ENCODE measurements at places on chromosomes 3 and 15. TPM values are rescaled to one million over a fixed set of nuclear protein-coding genes. Genes with fewer than 3 reads are reported as not detected.
A peak's percentile ranks its signal among the peaks of the same experiment; 100 is the strongest.

Gene C3orf22
- not detected for total RNA-seq

DNA sequence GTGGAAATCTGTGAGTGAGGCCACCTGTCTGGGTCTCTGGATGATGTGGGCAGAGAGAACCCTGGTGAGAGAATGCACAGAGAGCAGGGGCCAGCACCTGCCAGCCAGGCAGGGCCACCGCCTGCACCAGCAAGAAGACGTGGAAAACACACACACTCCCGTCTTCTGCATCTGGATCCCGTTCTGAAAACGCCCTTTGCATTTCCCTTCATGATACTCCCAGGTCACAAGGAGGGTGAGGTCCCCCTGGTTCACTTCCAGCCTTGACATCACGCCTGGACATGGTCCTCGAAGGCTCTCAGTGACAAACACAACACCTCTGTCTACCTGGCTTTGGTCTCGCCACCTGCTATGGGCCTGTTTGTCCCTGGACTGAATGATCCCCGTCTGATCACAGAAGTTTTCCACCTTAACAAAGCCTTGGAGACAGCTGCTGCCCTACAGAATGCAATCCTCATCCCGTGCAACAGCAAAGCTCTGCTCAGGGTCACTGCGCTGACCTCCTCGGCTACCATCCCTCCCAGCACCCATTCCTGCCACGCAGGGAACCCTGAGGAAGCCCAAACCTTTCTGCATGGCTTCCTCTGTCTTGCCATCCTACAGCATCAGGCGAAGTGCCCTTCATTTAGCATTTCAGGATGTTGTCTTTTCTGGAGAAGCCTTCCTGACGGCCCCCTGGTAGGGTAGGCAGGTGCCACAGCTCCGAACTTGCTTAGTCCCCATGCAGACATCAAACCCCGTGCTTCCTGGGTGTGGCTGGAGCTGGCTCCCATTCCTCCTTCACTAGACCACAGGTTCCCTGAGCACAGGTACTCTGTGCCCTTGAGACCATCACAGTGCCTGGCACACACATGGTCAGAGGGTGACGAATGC is 122.5 kb downstream of the ATP10A start:
- H3K27ac ChIP-seq, result no peak overlapping the region
- no peak overlapping the region for H3K4me3 ChIP-seq
- no peak for DNase-seq
- H3K4me1 ChIP-seq, result no peaks in the 10 kb centered on the region
- H3K27me3 ChIP-seq, result no peaks in the 10 kb centered on the region
- no peaks in the 10 kb centered on the region for H3K36me3 ChIP-seq

Gene FGF7
- total RNA-seq, result not detected

Gene CLDN1
- 39.3 TPM for total RNA-seq

- no peaks in the 10 kb centered on the region for H3K27me3 ChIP-seq
- no peak overlapping the region for H3K27ac ChIP-seq
- no peaks in the 10 kb centered on the region for H3K4me1 ChIP-seq
- H3K36me3 ChIP-seq, result no peaks in the 10 kb centered on the region
- no peak overlapping the region for H3K4me3 ChIP-seq
- no peak for DNase-seq
These were observed 493.9 kb downstream of the NLGN1 start for GRCh38 chr3:173891272-173892100.

GRCh38 chr3:80676866-80677265 is 909.1 kb upstream of the ROBO1 start:
- no peaks in the 10 kb centered on the region for H3K4me1 ChIP-seq
- no peak overlapping the region for H3K4me3 ChIP-seq
- H3K27me3 ChIP-seq, result no peaks in the 10 kb centered on the region
- DNase-seq, result no peak
- no peaks in the 10 kb centered on the region for H3K36me3 ChIP-seq
- H3K27ac ChIP-seq, result no peak overlapping the region

DNA sequence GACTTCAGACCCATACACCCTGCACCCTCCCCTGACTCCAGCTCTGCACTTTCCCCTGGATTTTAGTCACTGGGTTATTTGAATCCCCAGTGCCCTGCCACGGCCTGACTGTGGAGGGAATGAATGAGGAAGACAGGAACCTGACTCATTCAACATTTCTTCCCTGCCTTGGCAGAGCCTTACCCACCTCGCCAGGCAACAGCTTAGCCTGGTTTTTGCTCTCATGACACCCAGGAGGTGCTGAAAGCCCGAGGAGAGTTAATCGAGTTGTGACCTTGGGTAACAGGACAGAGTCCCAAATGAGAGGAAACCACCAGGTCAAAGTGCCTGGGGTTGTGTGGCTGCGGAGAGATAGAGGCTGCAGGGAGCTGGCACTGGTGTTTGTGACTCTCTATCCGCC is 128.3 kb downstream of the SMAD6 start:
- no peaks in the 10 kb centered on the region for H3K36me3 ChIP-seq
- no peak for DNase-seq
- H3K4me1 ChIP-seq, result peaks cover 12% of the 10 kb centered on the region

DNA sequence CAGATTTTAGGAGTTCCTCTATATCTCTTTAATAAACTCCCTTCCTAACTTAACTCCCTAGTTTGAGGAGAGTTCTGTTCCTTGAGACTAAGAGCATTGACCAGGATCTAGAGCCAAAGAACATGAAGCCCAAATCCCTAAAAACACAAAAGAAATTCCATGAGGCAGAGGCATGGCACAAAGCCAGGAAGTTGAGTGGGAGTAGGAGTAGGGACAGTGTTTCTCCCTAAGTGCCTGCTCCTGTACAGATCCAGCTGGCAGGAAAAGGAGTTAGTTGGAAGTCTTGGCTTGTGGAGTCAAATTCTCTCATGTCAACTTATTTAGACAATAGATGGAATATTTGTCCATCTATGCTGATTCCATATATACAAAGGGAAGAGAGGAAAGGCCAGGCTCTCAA is 11.4 kb downstream of the ACTC1 start:
- H3K36me3 ChIP-seq, result no peaks in the 10 kb centered on the region
- no peak for DNase-seq
- no peak overlapping the region for H3K27ac ChIP-seq
- H3K4me3 ChIP-seq, result no peak overlapping the region
- H3K27me3 ChIP-seq, result no peaks in the 10 kb centered on the region
- H3K4me1 ChIP-seq, result no peaks in the 10 kb centered on the region

DNA sequence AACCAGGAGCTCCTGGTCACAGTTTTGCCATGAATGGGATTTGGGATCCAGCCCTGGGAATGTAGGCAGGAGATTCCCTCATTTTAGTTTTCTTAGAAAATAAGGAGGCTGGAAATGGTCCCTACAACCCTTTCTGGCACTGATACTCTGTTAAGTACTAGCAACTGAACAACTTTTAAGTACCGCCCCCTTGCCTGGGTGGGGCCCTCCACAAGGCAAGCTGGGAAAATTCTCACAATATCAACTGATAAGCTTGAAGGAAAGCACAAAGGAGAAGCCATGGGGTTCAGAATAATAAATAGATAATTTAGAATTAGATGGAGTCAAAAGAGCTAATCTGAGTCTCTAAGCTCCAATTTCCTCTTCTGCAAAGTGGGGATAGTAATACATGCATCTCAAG is 4.2 kb upstream of the DGKG start:
- H3K27me3 ChIP-seq, result no peaks in the 10 kb centered on the region
- H3K27ac ChIP-seq, result no peak overlapping the region
- no peak for DNase-seq
- no peaks in the 10 kb centered on the region for H3K36me3 ChIP-seq
- peaks cover 6% of the 10 kb centered on the region for H3K4me1 ChIP-seq

- no peak overlapping the region for H3K27ac ChIP-seq
- H3K27me3 ChIP-seq, result no peaks in the 10 kb centered on the region
- no peaks in the 10 kb centered on the region for H3K36me3 ChIP-seq
- no peak for DNase-seq
These were observed 34.9 kb upstream of the CMC1 start for GRCh38 chr3:28206479-28206878.

- no peaks in the 10 kb centered on the region for H3K27me3 ChIP-seq
- no peaks in the 10 kb centered on the region for H3K36me3 ChIP-seq
- peak; percentile 33 for DNase-seq
- peak overlapping the region; percentile 71 for H3K27ac ChIP-seq
- no peak overlapping the region for H3K4me3 ChIP-seq
These were observed 422.8 kb upstream of the NAALADL2 start for GRCh38 chr3:174436367-174436766.

Gene PPM1L
- total RNA-seq, result 2.0 TPM

- DNase-seq, result no peak
- no peak overlapping the region for H3K27ac ChIP-seq
- no peaks in the 10 kb centered on the region for H3K27me3 ChIP-seq
- H3K4me1 ChIP-seq, result peaks cover 8% of the 10 kb centered on the region
- no peak overlapping the region for H3K4me3 ChIP-seq
These were observed 4.8 kb downstream of the ADAMTSL3 start for GRCh38 chr15:83658430-83659416.

GRCh38 chr3:104460477-104461406 is 906.0 kb upstream of the ALCAM start:
- H3K4me1 ChIP-seq, result no peaks in the 10 kb centered on the region
- no peak overlapping the region for H3K27ac ChIP-seq
- H3K27me3 ChIP-seq, result no peaks in the 10 kb centered on the region

GRCh38 chr3:8749316-8749715 is 15.7 kb downstream of the CAV3 start:
- H3K4me1 ChIP-seq, result no peaks in the 10 kb centered on the region
- no peaks in the 10 kb centered on the region for H3K36me3 ChIP-seq
- H3K27me3 ChIP-seq, result no peaks in the 10 kb centered on the region
- DNase-seq, result no peak
- no peak overlapping the region for H3K27ac ChIP-seq
- no peak overlapping the region for H3K4me3 ChIP-seq

DNA sequence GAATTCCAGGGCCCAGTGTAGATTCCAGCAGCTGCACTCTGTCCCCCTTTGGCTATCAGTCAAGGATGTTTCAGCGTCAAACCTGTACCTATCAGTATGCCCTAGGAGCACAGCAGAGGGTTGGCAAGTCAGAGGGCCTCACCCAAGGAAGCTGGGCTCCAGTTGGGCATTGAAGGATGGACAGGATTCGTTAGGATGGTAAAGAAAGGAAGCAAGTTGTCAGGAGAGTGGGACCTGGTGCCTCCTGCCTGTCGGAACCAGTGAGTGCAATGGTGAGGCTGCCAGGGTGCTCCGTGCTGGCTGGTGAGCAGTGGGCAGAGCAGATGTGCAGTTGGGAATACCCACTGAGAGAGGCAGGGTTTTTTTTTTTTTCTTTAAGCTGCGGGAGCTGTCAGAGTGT is 157.2 kb downstream of the CHDH start:
- no peaks in the 10 kb centered on the region for H3K36me3 ChIP-seq
- H3K27ac ChIP-seq, result peak overlapping the region; percentile 36
- H3K27me3 ChIP-seq, result no peaks in the 10 kb centered on the region
- no peak overlapping the region for H3K4me3 ChIP-seq
- no peak for DNase-seq

DNA sequence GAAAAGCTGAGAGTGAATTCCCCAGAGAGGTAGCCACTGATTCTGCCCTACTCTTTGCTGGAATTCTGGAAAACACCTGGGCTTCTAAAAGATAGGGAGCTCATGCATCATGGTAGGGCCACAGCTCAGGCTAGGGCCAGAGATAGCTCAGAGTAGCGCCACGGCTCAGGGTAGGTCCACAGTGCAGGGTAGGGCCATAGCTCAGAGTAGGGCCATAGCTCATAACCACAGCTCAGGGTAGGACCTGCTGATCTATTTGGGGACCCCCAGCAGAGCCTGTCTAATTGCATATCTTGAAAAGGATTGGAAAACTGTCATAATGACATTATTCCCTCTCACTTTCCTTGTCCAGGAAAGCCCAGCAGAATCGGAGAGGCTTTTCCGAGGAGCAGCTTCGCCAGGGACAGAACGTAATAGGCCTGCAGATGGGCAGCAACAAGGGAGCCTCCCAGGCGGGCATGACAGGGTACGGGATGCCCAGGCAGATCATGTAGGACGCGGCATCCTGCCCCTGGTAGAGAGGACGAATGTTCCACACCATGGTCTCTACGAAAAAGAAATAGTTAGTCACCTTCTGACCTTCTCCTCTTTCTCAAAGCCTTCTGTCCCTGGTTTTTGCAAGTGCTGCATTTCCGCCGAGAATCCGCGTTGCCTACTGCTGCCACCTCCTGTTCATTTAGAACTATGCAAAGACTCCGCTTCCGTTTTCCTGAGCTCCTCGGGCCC is 14.5 kb downstream of the TAGLN3 start:
- 0 out of 2 replicates have a peak, but pooled peaks cover 6% of the 10 kb centered on the region for H3K4me1 ChIP-seq
- H3K27me3 ChIP-seq, result no peaks in the 10 kb centered on the region
- H3K36me3 ChIP-seq, result no peaks in the 10 kb centered on the region
- H3K4me3 ChIP-seq, result no peak overlapping the region

DNA sequence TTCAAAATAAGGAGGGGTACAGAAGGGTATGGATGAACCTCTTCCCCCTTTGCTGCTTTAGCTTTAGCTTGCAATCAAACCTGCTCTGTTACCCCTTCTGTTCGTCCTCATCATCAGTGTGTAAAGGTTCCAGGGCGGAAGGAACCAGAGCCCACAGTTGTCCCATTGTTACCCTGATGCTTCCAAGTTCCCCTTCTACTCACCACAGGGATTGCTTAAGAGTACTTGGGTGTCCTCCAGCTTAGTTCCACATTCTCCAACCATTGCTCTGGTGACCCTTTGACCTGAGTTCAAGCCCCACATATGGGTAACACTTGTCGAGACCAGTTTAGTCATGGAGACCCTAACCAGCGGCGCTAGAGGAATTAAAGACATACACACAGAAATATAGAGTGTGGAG is 1080.1 kb upstream of the ALCAM start:
- no peaks in the 10 kb centered on the region for H3K4me1 ChIP-seq
- H3K4me3 ChIP-seq, result no peak overlapping the region
- no peaks in the 10 kb centered on the region for H3K36me3 ChIP-seq
- no peak for DNase-seq

Gene NAA80
- 6.7 TPM for total RNA-seq

GRCh38 chr3:186185194-186185787 is 76.4 kb upstream of the ETV5 start:
- no peaks in the 10 kb centered on the region for H3K36me3 ChIP-seq
- no peak for DNase-seq
- H3K27me3 ChIP-seq, result no peaks in the 10 kb centered on the region

GRCh38 chr15:79886124-79886523 is 10.7 kb downstream of the MTHFS start:
- DNase-seq, result no peak
- peaks cover 30% of the 10 kb centered on the region for H3K4me1 ChIP-seq
- H3K27ac ChIP-seq, result no peak overlapping the region
- no peaks in the 10 kb centered on the region for H3K36me3 ChIP-seq
- H3K27me3 ChIP-seq, result no peaks in the 10 kb centered on the region

- DNase-seq, result no peak
- H3K4me1 ChIP-seq, result peaks cover 72% of the 10 kb centered on the region
- no peak overlapping the region for H3K4me3 ChIP-seq
- H3K27me3 ChIP-seq, result no peaks in the 10 kb centered on the region
These were observed 40.6 kb upstream of the C3orf80 start for GRCh38 chr3:160184655-160185054.

GRCh38 chr15:97026781-97027180 is 696.3 kb downstream of the NR2F2 start:
- peak; percentile 30 for DNase-seq
- no peaks in the 10 kb centered on the region for H3K36me3 ChIP-seq
- H3K4me1 ChIP-seq, result peaks cover 10% of the 10 kb centered on the region
- H3K4me3 ChIP-seq, result no peak overlapping the region
- no peaks in the 10 kb centered on the region for H3K27me3 ChIP-seq

Gene CD200
- total RNA-seq, result 0.45 TPM

Gene PTX3
- not detected for total RNA-seq
